ENCODE measurements at places on chromosomes 1 and 21.

- no peak for DNase-seq
These were observed 413.9 kb upstream of the LYPLAL1 start for GRCh38 chr1:218759795-218760194.

- no peak for DNase-seq
These were observed 1378.1 kb upstream of the PRMT6 start for GRCh38 chr1:105678334-105678733.

- no peak for DNase-seq
These were observed 1.2 kb upstream of the PTTG1IP start for GRCh38 chr21:44874497-44875315.

DNA sequence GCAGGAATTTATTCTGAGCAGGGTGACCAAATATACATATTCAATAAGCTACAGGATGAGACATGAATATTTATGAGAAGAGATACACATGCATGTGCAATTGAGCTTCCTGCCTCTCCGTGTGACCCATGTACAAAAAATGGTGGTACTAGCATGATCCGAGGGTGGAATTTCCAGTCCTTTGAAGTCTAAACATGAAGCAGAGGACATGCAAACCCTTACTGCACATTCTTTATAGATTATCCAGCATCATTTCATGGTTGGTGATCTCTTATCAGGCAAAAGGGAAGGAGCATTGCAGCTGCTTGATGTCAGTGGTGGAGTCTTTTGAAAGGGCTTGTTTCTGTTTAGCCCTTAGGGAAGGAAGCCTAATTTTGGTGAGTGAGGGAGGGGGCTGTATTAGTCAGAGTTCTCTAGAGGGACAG, 448.6 kb downstream of the SETD4 start:
- no peak for DNase-seq

GRCh38 chr1:244326757-244327156, 125.0 kb downstream of the ADSS2 start:
- no peak for DNase-seq

DNA sequence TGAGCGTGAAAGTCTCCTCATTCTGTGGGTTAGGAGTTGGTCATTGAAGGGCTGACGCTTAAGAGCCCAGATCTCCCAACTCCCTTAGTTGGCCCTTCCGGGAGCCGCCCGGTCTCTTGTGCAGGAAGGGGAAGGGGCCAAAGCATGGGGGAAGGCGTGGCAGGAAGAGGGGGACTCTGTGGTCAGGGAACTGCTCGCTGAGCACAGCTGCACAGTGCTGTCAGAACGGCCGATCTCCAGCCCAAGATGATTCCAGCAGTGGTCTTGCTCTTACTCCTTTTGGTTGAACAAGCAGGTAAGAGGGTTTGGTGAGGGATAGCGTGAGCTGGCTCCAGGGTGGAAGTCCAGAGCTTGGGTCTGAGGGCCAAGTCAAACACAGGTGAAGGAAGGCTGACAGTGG, at the start of gene FCER1G:
TSS of gene FCER1G (plus strand) at position 220 of the 400 bp plus-strand sequence. CDS start at position 247, 27 bp downstream.
- DNase-seq: no peak

DNA sequence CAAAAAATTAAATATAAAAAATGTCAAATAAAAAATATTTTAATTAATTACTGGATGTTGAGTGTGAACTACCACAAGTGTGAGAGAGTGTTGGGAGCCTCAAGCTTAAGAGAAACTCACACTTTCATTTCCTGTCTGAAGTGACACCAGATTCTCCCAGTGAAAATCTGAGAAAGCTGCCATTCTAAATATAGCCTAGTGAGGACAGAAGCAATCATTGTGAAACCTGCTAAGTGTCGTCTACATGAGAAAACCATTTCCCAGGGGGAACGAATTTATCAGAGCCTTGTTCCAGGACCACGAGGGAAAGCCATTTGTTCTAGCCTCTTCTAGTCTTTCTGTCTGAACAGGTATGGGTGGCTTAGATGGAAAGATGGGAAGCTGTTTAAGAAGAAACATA, 329.3 kb upstream of the PRMT6 start:
- DNase-seq: no peak

DNA sequence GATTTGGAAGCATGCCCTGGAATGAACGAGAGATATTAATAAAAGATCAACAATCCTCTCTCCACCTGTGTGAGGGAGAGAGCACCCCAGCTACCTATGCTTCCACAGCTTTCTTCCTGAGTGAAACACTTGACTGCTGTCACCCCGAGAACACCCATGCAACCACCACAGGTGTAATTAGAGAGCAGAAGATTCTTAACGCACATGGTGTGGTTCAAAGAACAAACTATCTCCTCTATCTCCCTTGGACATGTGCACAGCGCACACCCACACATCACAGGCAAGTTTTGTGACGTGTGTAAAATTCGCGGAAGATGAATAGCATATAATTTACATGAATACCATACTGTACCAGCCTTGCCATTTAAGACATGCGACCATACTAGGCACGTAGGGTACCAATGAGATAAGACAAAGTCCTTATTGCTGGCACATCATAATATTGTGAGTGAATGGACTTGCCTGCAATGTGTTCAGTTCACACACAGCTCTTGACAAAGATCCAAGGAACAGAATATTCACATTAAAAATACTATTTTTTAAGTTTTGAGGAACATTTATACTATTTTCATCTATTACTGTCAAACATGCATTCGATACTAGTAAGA, 11.6 kb downstream of the ERRFI1 start:
- no peak for DNase-seq

DNA sequence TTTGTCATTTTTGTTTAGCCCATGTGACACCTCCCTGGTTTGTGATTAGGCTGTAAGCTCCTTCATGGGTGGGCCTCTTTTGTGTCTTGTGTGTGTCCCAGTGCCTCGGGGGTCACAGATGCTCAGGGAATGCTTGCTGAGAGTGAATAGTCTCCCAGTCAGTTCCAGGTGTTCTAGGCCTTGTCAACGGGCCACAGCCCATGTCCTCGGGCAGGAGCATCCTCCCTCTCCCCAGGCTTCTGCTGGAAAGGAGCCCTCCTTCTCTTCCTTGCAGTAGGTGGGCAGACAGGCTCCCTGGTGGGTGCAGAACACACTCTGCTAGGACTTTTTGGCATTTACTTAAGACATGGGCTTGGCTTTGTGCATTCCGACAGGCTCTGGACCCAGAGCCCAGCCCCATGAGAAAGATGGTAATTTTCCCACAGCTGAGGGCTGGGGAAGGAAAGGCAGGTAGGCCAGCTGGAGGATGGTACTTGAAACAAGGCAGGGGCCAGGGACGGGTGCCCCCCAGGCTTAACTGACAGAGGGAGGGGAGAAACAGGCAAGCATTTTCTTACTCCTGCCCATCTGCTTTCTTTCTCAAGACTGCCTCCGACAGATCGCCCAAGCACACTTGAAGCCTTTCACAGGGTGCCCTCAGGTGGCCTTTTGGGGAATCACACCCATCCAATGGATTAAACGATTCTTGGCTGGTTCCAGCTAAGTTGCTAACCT, 7.1 kb upstream of the CPLANE2 start:
- peak; percentile 71 for DNase-seq

DNA sequence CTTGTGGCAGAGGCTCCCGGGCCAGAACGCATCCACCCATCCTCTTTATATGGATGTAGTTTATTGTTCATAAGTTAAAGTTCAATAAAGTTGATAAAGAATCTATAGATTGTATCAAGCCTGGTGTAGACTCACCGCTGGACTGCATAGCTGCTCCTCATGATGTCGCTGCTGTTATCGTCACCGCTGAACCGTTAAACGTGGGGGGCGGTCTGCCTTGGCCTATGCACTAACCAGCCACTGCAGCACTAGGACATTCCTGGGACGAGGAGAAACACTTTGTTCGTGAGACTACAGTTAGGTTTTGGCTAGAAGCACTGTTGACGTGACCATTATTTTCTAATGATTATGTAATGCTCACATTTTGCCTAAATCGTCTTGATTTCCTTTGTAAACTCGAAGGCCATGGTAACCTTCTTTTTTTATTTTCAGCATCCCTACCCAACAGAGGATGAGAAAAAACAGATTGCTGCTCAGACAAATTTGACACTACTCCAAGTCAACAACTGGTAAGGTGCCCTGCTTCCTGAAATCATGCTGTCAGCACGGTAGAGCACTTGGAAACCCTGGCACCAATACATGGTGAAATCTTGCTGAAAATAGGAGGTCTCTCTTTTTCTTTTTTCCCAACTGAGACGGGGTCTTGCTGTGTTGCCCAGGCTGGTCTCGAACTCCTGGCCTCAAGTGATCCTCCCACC, 50.2 kb downstream of the PKNOX1 start:
- DNase-seq: no peak

- DNase-seq: peak; percentile 61
These were observed 72.8 kb downstream of the CD2 start for GRCh38 chr1:116826818-116827606.

- DNase-seq: no peak
These were observed 174.2 kb downstream of the CAMTA1 start for GRCh38 chr1:6959491-6959890.

GRCh38 chr1:186442651-186443375, 18.1 kb downstream of the PDC start:
- DNase-seq: no peak

DNA sequence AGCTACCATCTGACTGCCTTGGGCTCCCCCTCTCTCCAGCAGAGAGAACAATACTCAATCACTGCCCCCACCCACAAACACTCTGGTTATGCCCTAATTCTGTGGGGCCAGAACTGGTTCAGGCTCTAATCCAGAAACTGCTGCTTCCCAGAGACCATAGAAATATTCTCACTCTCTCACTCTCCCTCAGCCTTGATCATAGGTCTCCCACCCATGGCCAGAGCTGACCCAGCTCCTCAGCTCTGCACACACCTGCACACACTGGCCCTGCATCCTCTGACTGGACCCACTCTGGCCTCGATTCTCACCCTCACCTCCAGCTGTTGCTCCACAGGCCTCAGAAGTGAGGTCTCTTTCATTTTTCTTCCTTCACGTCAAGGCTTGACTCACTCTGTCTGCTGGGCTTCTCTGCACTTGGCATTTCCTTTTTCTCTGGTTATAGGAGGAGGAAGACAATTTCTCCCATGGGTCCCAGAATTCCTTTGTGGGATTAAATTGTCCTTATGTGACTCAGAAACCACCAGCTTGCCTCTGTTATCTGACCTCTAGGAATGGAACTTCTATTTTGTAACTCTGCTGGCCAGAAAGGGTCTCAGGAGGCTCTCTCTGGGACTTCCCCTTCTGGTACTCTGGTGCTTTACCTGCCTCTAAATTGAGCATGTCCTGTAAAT, 15.6 kb upstream of the ZMYM6 start:
- DNase-seq: no peak

DNA sequence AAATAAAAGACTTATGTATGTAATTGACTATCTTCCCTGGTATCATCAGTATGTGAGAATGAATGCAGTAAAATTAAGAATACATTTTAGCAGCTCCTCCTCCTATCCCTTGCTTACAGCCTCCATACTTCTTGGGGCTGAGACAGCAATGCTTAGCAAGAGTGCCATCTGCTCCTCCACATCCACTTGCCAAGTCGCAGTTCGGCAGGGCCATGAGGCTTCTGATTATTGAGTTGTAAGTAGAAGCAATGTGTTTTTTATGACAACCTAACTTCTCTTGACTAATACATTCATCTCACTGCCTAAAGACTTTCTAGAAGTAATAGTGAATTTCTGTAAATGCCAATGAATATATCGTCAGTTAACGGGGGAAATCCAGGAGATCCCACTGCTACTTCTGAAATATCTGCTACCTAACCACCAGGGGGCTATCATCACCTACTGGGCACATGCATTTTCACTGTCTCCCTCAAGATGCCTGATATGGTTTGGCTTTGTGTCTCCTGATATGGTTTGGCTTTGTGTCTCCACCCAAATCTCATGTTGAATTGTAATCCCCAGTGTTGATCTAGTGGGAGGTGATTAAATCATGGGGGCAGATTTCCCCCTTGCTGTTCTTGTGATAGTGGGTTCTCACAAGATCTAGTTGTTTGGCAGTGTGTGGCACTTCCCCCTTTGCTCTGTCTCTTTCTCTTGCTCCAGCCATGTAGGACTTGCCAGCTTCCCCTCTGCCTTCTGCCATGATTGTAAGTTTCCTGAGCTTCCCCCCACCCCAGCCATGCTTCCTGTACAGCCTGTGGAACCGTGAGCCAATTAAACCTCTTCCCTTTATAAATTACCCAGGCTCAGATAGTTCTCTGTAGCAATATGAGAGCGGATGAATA, 59.6 kb downstream of the EXTL2 start:
- DNase-seq: no peak

DNA sequence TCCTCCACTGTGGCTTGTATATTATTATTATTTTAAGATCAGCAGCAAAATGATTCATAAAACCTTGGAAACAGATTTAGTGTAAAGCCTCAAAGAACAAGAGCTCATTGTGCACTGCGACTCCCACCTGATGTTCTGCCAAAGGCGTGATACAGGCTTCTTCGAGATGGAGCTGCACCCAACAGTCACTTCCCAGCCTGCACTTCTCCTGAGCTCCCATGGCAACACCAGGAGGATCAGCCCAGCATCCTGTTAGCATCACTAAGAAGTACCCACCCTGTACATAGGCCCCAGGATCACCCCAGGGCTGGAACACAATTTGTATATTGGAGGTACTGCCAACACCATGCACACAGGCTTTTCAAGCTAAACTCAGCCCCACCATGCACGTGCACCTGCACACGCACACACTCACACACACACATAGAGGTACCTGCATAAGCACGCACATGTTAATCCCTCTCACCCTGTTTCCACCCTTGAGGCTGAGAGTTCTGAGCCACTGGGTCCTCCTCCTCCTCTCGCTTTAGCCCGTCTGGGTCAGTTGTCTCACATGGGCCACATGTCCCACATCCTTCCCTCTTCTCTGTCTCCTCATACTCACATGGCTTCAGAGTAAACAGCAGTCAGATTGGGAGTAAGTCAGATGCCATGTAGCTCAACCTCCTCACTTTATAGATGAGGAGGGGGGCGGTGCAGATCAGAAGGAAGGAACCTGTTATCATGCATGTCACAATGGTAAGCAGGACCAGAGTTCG, 281.9 kb upstream of the POU3F1 start:
- no peak for DNase-seq

DNA sequence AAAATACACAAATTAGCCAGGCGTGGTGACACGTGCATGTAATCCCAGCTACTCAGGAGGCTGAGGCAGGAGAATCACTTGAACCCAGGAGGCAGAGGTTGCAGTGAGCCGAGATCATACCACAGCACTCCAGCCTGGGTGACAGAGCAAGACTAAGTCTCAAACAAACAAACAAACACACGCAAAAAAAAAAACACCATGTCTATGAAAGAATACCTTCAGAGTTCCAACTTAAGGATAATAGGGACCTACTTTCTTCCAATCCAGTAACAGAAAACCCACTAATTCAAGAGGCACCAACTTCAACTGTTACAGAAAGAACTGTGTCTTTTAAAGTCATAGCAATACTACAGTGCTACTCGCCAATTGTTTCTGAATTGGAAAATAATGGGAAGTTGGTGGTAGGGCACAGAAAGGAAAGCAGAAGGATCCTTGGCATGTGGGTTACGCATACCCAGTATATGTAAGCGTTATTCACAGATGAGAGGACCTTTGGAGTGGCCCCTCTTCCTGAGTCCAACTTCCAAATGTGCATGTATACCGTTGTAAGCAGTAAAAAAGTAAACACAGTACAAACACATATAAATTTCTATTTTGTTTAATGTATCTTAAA, 87.0 kb downstream of the ACBD6 start:
- no peak for DNase-seq

Measured in activated CD4-positive, alpha-beta T cell treated with anti-CD3 and anti-CD28 coated beads, Interleukin-2, amount 50 U/mL, for 4 hours (primary cell).